Hindlimb muscle (tissue), 1 donor: ENCODE measurements at places on chromosomes 1 and 21. TPM values are rescaled to one million over a fixed set of nuclear protein-coding genes. Genes with fewer than 3 reads are reported as not detected.

The C8B gene
- polyA plus RNA-seq: not detected

The RNU1-4 gene
- polyA plus RNA-seq: not detected

The VASH2 gene
- 34.8 TPM for polyA plus RNA-seq

The RNASEL gene
- 3.3 TPM for polyA plus RNA-seq

The TRAF3IP3 gene
- 2.8 TPM for polyA plus RNA-seq

The ZNF683 gene
- not detected for polyA plus RNA-seq

The MAP3K21 gene
- 0.27 TPM for polyA plus RNA-seq

The CA14 gene
- 6.3 TPM for polyA plus RNA-seq

The RGS8 gene
- polyA plus RNA-seq: not detected
